ENCODE measurements at places on chromosomes 1 and 21.

DNA sequence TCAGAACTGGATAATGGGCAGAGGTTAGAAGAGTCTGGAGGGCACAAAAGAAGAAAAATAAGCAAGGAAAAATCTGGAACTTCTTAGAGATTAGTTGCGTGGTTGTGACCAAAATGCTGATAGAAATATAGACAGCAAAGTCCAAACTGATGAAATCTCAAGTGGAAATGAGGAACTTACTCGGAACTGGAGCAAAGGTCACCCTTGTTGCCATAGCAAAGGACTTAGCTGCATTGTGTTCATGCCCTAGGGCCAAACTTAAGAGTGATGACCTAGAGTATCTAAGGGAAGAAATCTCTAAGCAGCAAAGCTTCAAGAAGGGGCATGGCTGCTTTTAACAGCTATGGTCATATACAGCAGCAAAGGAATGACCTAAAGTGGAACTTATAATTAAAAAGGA is 180.0 kb downstream of the TTLL7 start:
- no peak for DNase-seq
- H3K4me3 ChIP-seq = peak overlapping the region; percentile 31
- H3K4me1 ChIP-seq = no peaks in the 10 kb centered on the region
- H3K36me3 ChIP-seq = no peaks in the 10 kb centered on the region

- H3K27me3 ChIP-seq = no peaks in the 10 kb centered on the region
- H3K36me3 ChIP-seq = no peaks in the 10 kb centered on the region
- no peak overlapping the region for H3K27ac ChIP-seq
- peak; percentile 44 for DNase-seq
- no peaks in the 10 kb centered on the region for H3K4me1 ChIP-seq
Observed at GRCh38 chr1:29836651-29837646, 600.6 kb downstream of the PTPRU start.

- H3K27me3 ChIP-seq = no peaks in the 10 kb centered on the region
- no peak overlapping the region for H3K27ac ChIP-seq
- peaks cover 53% of the 10 kb centered on the region for H3K36me3 ChIP-seq
- DNase-seq = no peak
Observed at GRCh38 chr1:221699577-221699976, 42.3 kb downstream of the DUSP10 start.

DNA sequence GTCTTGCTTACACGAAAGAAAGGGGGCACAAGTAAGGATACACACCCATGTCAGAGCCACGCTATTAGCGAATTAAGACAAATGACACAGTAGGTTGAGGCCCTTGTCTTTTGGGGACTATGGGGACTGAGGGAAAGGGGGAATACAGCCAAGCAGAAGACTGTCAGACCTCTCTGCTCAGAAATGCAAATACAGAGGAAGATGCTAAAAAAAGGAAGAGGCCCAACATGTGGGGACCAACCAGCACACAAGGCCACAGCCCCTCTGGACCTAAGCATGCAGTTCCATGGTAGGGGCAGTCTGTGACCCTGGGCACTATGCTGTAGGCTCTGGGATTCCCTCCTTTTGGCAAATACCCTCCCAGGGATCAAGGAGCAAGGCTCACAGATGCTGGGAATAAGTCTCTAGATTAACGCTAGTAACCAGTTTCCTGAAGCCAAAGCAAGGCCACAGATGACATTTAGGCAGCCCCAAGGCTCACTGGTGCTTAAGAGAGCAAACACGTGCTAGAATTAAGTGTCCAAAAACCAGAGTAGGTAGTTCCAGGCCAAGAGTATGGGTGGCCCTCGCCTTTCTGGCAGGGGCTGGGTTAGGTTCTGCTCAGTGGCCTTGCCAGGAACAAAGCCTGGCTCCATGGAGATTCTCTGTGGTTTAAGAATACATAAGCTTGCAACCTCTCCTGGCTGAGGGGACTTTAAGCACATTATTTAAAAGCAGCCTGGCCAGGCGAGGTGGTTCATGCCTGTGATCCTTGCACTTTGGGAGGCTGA is 38.2 kb downstream of the RABIF start:
- H3K27me3 ChIP-seq = no peaks in the 10 kb centered on the region
- no peaks in the 10 kb centered on the region for H3K36me3 ChIP-seq
- no peaks in the 10 kb centered on the region for H3K4me1 ChIP-seq
- no peak for DNase-seq

GRCh38 chr1:162676087-162676486 is 43.8 kb downstream of the DDR2 start:
- H3K4me3 ChIP-seq = no peak overlapping the region
- DNase-seq = no peak
- H3K36me3 ChIP-seq = no peaks in the 10 kb centered on the region
- H3K27me3 ChIP-seq = no peaks in the 10 kb centered on the region

Data from endodermal cell (in vitro differentiated cells).